ENCODE measurements at places on chromosomes 2 and 18. TPM values are rescaled to one million over a fixed set of nuclear protein-coding genes. Genes with fewer than 3 reads are reported as not detected.

DNA sequence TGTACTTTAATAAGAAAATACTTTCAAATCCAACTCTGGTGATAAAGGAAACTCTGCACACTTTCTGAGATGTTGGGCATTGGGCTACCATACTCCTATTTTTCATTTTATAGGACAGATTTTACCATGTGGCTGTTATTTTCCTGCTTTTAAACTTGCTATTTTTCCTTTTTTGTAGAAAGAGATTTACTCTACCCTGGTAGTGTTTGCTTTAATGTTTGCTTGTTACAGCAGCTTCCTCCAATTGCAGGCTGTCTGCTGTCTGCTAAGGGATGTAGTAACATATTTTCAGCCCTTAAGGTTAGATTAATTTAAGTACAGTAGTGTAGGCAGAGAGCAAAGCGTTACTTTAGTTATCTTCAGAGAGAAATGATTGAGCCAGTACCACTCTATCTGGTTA lies 38.6 kb downstream of the MARCHF7 start:
- no peak for DNase-seq

DNA sequence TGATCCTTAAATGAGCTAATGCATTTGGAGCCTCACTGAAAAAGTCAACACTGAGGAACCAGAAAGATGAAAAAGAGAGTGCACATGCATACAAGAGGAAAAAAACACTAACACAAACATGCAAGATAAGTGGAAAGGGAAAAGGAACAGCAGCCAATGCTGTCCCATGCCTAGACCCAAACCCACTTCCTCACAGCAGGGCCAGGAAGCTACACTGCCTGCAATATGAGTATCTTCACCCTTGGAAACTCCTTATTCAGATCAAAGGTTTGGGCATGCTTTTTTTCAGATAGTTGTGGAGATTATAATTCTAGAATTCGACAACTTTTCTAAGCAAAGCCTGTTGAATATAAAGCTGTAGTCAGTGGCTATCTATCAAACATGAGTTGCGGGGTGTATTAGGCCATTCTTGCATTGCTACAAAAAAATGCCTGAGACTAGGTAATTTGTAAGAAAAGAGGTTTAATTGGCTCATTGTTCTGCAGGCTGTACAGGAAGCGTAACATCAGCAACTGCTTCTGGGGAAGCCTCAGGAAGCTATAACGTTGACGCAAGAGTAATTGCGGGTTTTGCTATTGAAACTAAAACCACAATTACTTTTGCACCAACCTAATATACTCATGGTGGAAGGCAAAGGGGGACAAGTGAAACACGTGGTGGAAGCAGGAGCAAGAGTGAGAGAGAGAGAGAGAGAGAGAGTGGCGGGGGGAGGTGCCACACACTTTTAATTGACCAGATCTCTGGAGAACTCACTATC lies 138.2 kb downstream of the MBD2 start:
- no peak for DNase-seq

Gene TMEM200C
- not detected for total RNA-seq

DNA sequence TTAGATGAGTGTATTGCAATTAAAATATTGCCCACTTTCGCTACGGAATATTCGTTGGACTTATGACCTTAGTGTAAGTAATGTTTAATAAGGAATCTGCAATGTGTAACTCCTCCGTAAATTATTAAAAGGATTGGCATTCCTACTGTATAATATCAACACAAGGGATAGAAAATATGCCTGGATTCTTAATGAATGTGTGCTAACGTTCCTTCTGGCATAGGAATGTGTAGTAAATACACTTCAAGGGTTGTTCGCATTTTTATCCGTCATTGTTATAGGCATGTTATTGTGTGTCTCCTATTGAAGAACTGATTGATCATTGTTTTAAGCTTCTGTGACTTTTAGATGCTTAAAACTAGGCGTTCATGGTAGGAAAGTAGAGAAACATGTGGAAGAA lies 134.5 kb downstream of the NEDD4L start:
- DNase-seq = no peak
